ENCODE measurements at places on chromosomes 4 and X.

- H3K4me3 ChIP-seq = no peak overlapping the region
- H3K36me3 ChIP-seq = no peaks in the 10 kb centered on the region
- H3K4me1 ChIP-seq = no peaks in the 10 kb centered on the region
Observed at GRCh38 chr4:156783966-156784365, 187.6 kb downstream of the PDGFC start.

GRCh38 chr4:91754716-91755115 is 549.0 kb upstream of the GRID2 start:
- H3K4me1 ChIP-seq = no peaks in the 10 kb centered on the region
- no peak for DNase-seq
- no peaks in the 10 kb centered on the region for H3K36me3 ChIP-seq
- no peak overlapping the region for H3K27ac ChIP-seq

DNA sequence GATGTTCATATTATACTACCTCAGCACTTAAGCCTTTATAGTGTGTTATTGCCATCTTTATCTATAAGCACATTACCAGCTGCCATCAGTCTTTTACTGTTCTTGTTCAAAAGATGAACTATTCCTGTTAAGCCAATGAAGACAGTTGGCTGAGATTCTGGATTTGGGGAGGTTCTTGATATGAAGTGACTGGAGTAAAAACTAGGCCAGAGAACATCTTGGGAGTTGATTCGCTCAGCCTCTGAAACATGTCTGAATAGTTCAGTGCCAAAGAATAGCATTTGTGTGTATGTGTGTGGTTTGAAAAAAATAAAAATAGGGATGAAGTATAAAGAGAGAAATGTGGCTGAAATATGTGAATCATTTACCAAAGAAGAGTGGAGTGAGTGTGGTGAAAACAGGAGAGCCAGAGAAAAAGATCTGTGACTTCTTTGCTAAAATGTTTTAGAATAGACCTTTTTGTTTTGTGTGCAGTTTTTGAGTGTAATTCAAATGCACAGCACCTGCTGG is 15.2 kb downstream of the EXOC1 start:
- peaks cover 17% of the 10 kb centered on the region for H3K36me3 ChIP-seq
- no peaks in the 10 kb centered on the region for H3K27me3 ChIP-seq
- H3K4me1 ChIP-seq = peaks cover 3% of the 10 kb centered on the region
- DNase-seq = no peak
- H3K27ac ChIP-seq = no peak overlapping the region

GRCh38 chr4:86837691-86838503 is 11.3 kb downstream of the SLC10A6 start:
- H3K4me3 ChIP-seq = no peak overlapping the region
- H3K4me1 ChIP-seq = no peaks in the 10 kb centered on the region
- peaks cover 2% of the 10 kb centered on the region for H3K27me3 ChIP-seq
- H3K36me3 ChIP-seq = no peaks in the 10 kb centered on the region

DNA sequence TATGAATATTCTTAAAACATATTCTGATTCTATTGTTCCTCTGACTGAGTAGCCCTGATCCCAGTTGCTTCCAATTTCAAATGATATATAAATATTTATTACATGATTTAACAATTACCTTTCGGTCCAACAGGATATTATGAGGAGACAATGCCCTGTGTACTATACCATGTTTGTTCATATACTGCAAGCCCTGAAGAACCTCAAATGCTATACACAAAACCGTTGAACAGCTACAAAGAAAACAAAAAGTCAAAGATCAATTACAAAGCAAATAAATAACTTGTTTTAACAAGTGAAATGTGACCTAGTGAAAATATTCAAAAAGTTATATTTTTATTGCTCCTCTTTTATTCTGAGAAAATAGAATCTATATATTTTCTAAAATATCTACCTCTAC is 54.0 kb downstream of the TBCK start:
- peaks cover 2% of the 10 kb centered on the region for H3K4me1 ChIP-seq
- H3K36me3 ChIP-seq = no peaks in the 10 kb centered on the region
- DNase-seq = no peak
- no peak overlapping the region for H3K27ac ChIP-seq
- H3K27me3 ChIP-seq = no peaks in the 10 kb centered on the region
- no peak overlapping the region for H3K4me3 ChIP-seq

GRCh38 chrX:129779747-129780146 is at the start of gene SASH3:
TSS of gene SASH3 (plus strand) at chrX:129779949. CDS start at chrX:129780098, 149 bp downstream.
- H3K4me1 ChIP-seq = peaks cover 42% of the 10 kb centered on the region
- H3K27me3 ChIP-seq = no peaks in the 10 kb centered on the region
- peaks cover 40% of the 10 kb centered on the region for H3K36me3 ChIP-seq

DNA sequence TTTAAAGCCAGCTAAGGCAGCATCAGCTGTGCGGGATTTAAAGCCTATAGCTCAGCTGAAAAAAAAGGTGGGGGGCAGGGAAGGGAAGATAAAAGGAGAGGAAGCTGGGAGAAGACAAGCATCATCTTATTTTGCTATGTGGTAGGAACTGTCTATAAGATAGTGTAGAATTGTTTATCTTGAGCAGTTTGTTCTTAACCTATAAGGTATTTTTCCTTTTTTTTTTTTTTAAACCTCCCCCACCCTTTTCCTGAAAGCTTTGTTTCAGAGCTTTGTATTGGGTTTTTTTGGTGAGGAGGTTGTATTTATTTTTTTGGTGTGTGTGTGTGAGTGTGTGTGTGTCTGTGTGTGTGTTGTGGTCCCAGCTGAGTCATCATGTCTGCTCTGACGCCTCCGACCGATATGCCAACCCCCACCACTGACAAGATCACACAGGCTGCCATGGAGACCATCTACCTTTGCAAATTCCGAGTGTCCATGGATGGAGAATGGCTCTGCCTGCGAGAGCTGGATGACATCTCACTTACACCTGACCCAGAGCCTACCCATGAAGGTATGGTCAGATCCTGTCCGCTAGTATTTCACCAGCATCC is 531 bp downstream of the RUFY3 start:
- H3K36me3 ChIP-seq = peaks cover 2% of the 10 kb centered on the region
- peaks cover 22% of the 10 kb centered on the region for H3K4me1 ChIP-seq
- DNase-seq = no peak
- H3K4me3 ChIP-seq = peak overlapping the region; percentile 4
- no peak overlapping the region for H3K27ac ChIP-seq

DNA sequence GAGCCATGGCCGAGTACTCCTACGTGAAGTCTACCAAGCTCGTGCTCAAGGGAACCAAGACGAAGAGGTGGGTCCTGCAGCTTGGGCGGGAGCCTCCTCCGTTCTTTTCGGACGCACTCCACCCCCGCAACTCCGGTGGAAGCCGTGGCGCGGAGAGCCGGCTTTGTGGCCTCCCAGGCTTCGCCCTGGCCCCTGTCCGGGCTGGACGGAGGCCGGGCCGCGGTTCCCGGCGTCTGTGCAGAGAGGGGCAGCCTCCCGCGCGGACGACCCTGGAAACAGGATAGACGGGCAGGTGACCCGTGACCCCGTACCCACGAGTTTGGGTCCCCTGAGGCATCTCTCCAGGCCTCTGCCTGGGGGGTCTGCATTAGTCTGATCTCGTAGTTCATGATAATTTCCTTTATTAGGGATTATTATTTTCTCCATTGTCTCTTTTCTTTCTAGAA is 356 bp downstream of the FRG1 start:
- peak overlapping the region; percentile 100 for H3K27ac ChIP-seq
- DNase-seq = no peak
- H3K36me3 ChIP-seq = peaks cover 40% of the 10 kb centered on the region
- peaks cover 40% of the 10 kb centered on the region for H3K4me1 ChIP-seq
- no peaks in the 10 kb centered on the region for H3K27me3 ChIP-seq

GRCh38 chr4:143396695-143397094 is 60.0 kb downstream of the GAB1 start:
- H3K4me3 ChIP-seq = no peak overlapping the region
- no peak for DNase-seq
- H3K27ac ChIP-seq = no peak overlapping the region
- peaks cover 26% of the 10 kb centered on the region for H3K27me3 ChIP-seq
- peaks cover 2% of the 10 kb centered on the region for H3K4me1 ChIP-seq

DNA sequence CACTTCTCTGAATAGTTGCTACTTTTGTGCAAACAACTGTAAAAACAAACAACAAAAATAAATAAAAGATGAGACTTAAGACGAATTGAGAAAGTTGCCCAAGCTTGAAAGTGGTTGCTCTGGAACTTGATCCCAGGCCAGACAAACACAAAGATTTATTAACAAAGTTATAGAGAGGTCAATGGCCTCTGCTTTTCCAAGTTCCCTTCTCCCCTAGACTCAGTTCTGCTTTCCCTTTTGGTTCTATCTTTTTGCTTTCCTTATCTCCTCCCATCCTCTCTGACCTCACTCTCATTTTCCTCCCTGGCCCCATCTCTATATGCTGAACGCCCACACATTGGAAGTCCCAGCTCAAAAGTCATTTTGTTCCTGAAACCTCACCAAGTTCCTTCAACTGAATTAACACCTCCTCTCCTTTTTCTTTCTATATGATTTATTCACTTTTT is 82.7 kb downstream of the MXRA5 start:
- H3K36me3 ChIP-seq = no peaks in the 10 kb centered on the region
- H3K27me3 ChIP-seq = no peaks in the 10 kb centered on the region
- DNase-seq = no peak
- no peaks in the 10 kb centered on the region for H3K4me1 ChIP-seq
- H3K4me3 ChIP-seq = no peak overlapping the region

DNA sequence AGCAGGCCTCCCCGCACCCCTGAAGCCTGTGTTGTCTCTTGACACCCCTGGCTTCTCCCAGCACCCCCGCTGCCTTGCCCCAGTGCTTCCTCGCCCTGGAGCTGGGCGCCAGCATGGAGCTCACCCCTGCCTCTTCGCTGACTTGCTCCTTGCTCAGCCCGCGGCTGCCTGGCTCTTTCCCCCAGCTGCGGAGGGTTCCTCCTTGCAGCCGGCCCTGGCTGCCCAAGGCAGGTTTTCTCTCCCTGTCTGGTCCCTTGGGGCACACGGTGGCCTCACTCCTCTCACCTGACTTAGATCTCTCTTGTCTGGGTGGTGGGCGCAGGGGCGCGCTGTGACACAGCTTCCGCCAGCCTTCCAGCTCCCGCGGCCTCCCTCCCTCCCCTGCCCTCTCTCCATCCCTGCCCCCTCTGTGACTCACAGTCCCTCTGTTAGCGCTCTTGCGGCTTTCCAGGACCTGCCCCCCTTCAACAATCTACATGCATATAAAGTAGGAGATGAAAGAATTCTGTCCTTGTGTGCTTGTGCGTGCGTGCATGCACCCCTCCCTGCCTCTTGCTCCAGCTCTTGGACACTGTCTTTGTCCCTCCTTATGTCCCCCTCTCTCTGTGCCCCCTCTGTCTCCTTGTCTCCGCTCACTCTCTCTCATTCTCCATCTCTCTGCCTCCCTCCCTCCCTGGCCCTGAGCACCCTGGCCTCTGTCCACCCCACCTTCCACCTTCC is 2.2 kb downstream of the PLXNB3 start:
- no peaks in the 10 kb centered on the region for H3K36me3 ChIP-seq
- DNase-seq = peak; percentile 41
- H3K4me3 ChIP-seq = peak overlapping the region; percentile 71
- peaks cover 9% of the 10 kb centered on the region for H3K4me1 ChIP-seq

GRCh38 chr4:15344041-15344440 is 83.8 kb upstream of the C1QTNF7 start:
- H3K4me1 ChIP-seq = no peaks in the 10 kb centered on the region
- no peak overlapping the region for H3K27ac ChIP-seq
- DNase-seq = no peak
- H3K36me3 ChIP-seq = no peaks in the 10 kb centered on the region
- H3K4me3 ChIP-seq = no peak overlapping the region

GRCh38 chrX:17549107-17549651 is 174.2 kb downstream of the NHS start:
- peaks cover 2% of the 10 kb centered on the region for H3K27me3 ChIP-seq
- no peak overlapping the region for H3K4me3 ChIP-seq
- H3K36me3 ChIP-seq = no peaks in the 10 kb centered on the region
- DNase-seq = no peak
- peaks cover 9% of the 10 kb centered on the region for H3K4me1 ChIP-seq

DNA sequence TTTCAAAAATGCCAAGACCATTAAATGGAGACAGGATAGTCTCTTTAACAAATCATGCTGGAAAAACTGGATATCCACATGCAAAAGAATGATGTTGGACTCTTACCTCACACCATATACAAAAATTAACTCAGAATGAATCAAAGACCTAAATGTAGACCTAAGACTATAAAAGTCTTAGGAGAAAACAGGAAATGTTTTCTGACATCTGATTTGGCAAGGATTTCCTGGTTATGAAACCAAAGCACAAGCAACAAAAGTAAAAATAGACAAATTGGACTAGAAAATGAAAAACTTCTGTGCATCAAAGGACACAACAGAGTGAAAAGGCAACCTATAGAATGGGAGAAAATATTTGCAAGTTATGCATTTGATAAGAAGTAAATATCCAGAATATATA is 37.6 kb downstream of the ARFIP1 start:
- H3K36me3 ChIP-seq = peaks cover 56% of the 10 kb centered on the region
- no peaks in the 10 kb centered on the region for H3K27me3 ChIP-seq
- no peak for DNase-seq
- no peak overlapping the region for H3K4me3 ChIP-seq

DNA sequence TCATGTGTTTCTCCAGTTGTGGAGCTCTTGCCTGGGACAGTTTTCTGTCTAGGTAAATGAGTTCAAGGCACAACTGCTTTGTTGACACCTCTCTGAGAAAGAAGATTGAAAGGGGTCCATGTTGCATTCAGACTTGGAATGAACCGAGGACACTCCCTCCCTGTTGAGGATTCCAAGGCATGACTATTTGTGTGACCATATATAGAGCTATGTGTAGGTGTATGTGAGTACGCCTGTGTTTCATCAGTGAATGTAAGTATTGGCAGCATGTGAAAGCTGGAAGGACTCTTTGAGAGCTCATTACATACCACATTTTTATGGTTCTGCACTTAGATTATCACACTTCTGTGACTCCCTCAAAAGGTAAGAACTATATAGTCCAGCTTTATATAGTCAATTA is 3.4 kb downstream of the HEPH start:
- H3K36me3 ChIP-seq = no peaks in the 10 kb centered on the region
- no peak for DNase-seq
- H3K27ac ChIP-seq = no peak overlapping the region
- no peaks in the 10 kb centered on the region for H3K27me3 ChIP-seq
- no peak overlapping the region for H3K4me3 ChIP-seq
- no peaks in the 10 kb centered on the region for H3K4me1 ChIP-seq

DNA sequence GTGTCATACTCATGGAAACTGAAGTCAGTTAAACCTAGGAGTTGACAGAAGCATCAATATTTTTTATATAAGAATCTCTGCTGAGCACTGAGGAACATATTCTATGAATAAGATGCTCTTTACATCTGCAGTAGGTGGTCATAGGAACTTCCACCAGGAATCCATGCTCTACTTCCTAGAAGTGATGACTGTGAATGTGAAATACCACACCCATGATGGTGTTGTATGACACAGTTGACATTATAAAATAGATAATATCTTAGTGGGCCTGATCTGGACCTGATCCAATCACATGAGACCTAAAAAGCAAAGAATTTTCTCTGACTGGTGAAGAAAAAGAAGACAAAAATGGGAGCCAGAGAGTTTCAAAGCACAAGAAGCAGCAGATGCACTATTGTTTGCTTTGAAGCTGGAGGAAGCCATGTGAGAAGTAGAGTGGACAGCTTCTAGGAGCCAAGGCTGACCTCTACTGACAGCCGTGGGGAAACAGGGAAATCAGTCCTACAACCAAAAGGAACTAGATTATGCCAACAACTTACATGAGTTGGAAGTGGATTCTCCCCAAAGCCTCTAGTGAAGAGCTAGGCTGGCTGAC is 68.6 kb upstream of the HS3ST1 start:
- no peaks in the 10 kb centered on the region for H3K27me3 ChIP-seq
- H3K36me3 ChIP-seq = no peaks in the 10 kb centered on the region
- H3K4me1 ChIP-seq = peaks cover 8% of the 10 kb centered on the region
- H3K27ac ChIP-seq = no peak overlapping the region

All from activated naive CD8-positive, alpha-beta T cell treated with anti-CD3 and anti-CD28 coated beads, Interleukin-2, amount 10 ng/mL, durations not matched to agents 7 days and 5 days (primary cell).